ENCODE measurements at places on chromosomes 12 and 14.

- no peak for DNase-seq
Observed at GRCh38 chr12:48366131-48366530, 15.4 kb upstream of the ZNF641 start.

DNA sequence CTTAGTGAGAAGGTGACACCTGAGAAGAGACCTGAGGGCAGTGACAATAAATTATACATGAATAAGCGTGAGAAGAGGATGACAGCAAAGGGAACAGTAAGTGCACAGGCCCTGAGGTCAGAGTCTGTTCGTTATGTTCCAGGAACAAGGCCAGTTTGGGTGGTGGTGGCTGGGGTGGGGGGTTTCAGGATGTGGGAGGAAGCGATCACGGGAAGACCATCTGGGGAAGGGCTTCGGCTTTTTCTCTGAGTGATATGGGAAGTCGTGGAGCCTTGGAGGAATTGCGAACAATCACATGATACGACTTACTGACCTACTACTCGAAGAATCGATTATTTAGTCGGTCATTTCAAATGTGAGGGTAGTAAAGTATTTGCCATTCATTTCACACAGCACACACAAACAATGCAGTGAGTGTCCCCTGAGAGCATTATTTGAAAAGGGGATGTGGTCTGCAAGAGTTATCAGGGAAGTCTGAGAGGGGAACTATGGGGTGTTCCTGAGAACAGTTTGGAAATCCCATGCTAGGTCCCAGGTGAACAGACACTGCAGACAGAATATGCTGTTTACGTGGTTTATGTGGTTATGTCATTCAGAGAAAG, 94.7 kb downstream of the SLC38A1 start:
- DNase-seq, result no peak

- no peak for DNase-seq
Observed at GRCh38 chr14:88941414-88941813, 117.0 kb downstream of the TTC8 start.

GRCh38 chr14:80269353-80269925, 58.1 kb upstream of the DIO2 start:
- DNase-seq, result no peak

GRCh38 chr12:123269395-123269892, 2.2 kb downstream of the CDK2AP1 start:
- no peak for DNase-seq

DNA sequence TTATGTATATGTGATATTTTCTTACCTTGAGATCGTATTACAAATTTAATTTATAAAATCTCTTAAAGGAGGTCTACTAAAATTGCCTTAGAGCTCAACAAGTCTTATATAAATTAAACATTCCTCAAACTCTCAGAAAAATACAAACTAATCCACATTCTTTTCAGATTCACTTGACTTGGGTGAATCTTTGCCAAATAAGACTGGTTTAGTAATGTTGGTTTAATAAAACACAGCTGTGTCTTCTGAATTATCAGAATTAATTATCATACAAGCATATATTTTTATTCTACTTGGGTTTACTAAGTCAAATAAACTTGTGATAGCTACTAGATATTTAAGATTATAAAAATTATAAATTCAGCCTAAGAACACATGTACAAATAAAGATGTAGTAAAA, 13.3 kb downstream of the GLIPR1L2 start:
- no peak for DNase-seq

DNA sequence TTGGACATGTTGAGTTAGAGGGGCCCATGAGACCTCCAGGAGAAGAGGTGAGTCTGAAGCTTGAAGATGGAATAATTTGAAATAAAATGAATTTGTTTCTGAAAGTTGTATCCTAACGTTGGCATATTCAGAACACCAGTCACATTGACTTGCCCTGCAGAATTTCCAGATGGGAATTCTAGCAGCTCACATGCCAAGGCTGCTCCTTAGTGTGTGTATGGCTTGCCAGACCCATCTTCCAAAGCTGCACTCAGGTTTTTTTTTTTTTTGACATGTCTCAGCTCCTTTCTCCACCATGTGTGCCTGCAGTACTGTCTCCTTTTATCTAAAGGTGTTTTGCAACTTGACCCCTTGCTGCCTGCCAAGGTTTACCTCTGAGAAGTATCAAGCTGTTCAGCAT, 261.9 kb downstream of the NRXN3 start:
- no peak for DNase-seq

GRCh38 chr12:17579205-17580026, 510.6 kb downstream of the RERGL start:
- no peak for DNase-seq

- no peak for DNase-seq
Observed at GRCh38 chr14:49865431-49865859, 12.9 kb upstream of the NEMF start.

GRCh38 chr14:83697099-83697498, 1832.8 kb upstream of the FLRT2 start:
- no peak for DNase-seq

DNA sequence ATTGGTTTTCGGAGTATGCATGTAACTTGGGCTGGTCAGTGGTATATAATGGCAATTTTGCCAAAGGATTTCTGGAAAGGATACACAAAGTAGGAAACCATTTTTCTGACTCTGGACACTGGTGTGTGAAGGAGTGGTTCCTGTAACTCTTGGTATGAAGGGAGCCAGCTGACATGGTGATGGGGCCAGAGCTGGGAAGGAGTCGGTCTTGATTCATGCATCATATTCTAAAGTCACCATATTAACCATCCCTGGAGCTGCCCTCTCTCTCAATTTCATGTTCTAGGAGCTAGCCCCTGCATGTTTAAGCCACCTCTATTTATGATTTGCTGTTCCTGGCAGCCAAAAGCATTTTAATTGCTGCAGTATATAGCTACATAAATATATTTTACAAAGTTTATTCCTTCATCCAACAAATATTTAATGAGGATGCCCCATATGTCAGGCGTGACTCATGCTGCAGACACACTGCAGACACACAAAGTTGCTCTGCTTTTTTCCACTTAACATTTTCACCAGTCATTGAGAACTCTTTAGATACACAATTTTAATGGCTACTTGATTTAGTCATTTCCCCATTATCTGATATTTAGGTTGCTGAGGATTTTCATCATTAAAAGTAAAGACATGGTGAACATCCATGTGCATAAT, 78.7 kb upstream of the PSMC1 start:
- no peak for DNase-seq

GRCh38 chr14:92389598-92390158, 66.7 kb downstream of the SLC24A4 start:
- no peak for DNase-seq

DNA sequence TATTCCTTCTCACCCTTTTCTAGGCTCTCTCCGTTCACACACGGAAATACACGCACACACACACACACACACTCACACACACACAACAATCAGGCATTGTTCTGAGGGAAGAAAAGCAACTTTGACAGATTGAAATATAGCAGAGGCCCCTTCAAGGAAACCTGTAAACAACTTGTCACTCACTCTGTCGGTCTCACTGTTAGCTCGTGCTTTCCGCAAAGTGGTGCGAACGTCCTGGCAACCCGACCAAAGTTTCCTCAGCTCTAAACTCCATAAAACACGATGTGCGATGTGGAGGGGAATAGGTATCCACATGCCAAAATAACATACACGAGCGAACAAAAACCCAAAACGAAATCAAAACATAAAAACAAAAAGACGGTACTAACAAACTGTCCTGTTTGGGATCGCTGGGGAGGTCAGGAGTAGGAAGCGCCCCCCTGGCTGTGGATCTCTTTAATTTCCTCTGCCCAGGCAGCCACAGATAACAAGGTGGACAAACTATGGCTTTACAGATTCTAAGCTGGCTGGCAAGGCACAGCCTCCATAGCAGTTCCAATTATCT, 822 bp upstream of the SOX5 start:
- DNase-seq, result no peak

GRCh38 chr12:85280165-85280983, at the start of gene ALX1:
Gene ALX1, plus strand, starts transcription at chr12:85280220. Its CDS starts 42 bp downstream, at chr12:85280262.
- DNase-seq, result no peak

Data from 8988T (cell line).